Stimulated activated CD8-positive, alpha-beta memory T cell treated with anti-CD3 and anti-CD28 coated beads, Interleukin-15, amount 100 ng/mL, for 4 hours (primary cell): ENCODE measurements at places on chromosomes 6 and 20.

- DNase-seq, result no peak
Measured at GRCh38 chr6:122389704-122390372, 9.6 kb upstream of the HSF2 start.

- no peak for DNase-seq
Measured at GRCh38 chr6:96468681-96469224, 52.9 kb upstream of the UFL1 start.

DNA sequence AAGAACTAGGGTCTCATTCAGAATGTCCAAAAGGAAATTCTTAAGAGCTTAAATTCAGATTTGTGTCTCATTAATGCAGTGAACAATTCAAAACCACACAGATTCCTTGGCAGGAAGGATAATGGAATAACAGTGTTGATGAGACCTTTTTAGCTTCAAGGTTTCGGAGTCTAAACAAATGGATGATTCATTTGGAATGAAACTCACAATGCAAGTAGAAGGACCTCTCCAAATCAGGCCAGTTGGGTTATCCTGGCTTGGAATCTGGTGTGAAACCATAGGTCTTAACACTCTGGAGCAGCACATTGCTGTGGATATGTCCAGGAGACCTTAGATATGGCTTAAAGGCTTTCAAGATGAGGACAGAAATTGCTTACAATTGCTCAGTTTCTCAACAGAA, 44.9 kb downstream of the KCTD20 start:
- no peak for DNase-seq

GRCh38 chr6:111652156-111652555, 46.5 kb upstream of the TRAF3IP2 start:
- DNase-seq, result no peak

DNA sequence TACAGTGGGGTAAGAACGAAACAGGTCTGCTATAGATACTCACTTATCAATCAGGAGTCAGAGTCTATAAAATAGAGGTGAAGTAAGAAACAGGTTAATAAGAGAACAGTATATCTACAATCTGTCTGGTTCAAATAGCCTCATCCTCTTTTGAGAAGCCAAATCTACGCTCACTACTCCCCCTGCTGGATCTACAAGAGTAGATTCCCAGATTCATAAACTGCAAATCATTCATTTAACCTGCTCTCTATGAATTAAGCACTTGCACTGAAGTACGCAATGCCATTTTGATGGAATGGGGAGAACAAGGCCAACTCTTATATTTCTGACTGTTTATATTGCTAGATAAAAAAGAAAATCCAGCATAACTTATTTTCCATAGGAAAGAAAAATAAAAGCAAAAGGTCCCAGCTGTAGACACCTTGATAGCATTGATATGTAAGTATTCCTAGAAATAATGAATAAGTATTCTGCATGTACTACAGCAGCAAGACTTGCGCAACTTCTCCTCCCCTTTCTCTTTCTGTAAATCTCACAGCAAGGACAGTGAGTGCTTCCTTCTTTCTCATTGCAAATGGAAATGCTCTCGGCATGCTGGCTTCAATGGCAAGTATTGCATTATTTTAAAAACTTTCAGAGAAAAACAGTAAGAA, 92.3 kb downstream of the RFX6 start:
- DNase-seq, result no peak

DNA sequence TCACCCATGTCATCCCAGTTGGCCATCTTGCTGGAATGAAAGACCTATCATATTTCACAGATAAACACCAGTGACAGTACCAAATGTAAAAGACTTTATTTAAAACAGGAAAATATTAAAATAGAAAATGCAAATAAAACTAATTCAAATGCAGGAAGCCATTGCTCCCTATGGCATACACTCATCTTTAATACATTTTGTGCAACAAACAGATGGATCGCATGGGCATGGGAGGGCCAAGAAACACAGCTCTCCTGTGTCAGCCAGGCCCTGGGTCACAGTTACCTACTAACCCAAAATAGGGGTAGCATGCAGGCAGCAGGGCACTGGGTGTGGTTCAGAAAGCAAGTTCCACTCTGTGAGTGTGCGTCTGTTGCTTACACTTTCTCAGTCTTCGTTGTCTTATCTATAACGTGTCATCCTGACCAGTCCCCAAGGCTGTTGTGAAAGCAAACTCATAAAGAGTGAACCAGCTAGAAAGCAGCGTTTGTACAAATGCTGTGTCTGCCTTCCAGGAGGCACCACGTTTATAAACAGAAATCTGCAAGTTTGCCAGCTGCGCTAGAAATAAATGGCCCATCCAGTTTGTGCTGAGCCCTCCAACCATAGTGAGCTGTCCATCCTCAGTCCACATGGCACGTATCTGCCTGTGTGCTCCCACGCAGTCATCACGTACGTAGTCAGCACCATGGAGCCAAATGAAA, 180.5 kb downstream of the SYNDIG1 start:
- no peak for DNase-seq

- no peak for DNase-seq
Measured at GRCh38 chr6:63347599-63347998, 27.8 kb upstream of the LGSN start.

GRCh38 chr6:14647357-14647756, 529.8 kb downstream of the CD83 start:
- DNase-seq, result no peak

- no peak for DNase-seq
Measured at GRCh38 chr6:30013291-30013922, 47.7 kb upstream of the POLR1H start.

- no peak for DNase-seq
Measured at GRCh38 chr6:72835749-72836148, 213.9 kb downstream of the KCNQ5 start.

GRCh38 chr6:160160450-160160849, 38.8 kb downstream of the SLC22A1 start:
- no peak for DNase-seq

DNA sequence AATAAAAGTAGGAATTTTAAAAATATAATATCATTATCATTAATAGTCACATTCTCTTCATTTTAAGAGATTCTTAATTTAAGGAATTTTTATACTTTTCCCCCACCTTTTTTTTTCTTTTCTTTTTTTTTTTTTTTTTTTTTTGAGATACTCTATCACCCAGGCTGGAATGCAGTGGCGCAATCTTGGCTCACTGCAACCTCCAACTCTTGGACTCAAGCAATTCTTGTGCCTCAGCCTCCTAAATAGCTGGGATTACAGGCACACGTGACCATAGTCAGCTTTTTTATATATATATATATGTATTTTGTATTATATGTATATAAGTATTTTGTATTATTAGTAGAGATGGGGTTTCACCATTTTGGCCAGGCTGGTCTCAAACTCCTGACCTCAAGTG, 457.7 kb downstream of the CDKAL1 start:
- no peak for DNase-seq

DNA sequence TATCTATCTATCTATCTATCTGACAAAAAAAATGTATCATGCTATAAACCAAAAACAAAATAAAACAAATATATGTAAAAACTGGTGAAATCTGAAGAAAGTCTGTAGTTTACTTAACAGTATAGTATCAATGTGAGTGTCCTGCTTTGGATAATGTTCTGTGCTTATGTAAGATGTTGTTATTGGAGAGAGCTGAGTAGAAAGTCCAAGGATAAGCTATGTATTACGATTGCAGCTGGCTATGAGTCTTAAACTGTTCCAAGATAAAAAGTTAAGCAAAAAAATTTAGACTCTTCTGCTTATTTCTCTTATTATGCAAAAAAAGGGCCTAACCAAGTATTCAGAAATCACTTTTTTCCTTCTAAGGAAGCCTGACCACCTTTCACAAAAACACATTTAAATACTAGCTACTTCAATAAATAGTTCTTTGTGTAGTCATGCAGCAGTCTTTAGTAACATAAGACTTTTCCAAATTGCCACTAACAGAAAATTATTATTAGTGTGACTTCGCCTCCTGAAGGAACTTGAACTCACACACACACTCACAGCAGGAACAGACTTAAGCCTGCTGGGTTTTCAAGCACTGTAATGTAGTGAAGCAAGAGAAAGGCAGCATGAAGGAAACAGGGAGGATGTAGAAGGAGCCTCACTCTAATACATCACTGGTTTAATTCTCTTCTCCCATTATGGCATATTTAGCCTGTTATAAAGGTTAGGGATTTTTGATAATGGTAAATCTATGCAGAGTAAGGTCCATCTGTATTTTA, 265.8 kb upstream of the GJE1 start:
- no peak for DNase-seq
